SJSA1 (cell line): ENCODE measurements at places on chromosomes 1 and 21. TPM values are rescaled to one million over a fixed set of nuclear protein-coding genes. Genes with fewer than 3 reads are reported as not detected.

DNA sequence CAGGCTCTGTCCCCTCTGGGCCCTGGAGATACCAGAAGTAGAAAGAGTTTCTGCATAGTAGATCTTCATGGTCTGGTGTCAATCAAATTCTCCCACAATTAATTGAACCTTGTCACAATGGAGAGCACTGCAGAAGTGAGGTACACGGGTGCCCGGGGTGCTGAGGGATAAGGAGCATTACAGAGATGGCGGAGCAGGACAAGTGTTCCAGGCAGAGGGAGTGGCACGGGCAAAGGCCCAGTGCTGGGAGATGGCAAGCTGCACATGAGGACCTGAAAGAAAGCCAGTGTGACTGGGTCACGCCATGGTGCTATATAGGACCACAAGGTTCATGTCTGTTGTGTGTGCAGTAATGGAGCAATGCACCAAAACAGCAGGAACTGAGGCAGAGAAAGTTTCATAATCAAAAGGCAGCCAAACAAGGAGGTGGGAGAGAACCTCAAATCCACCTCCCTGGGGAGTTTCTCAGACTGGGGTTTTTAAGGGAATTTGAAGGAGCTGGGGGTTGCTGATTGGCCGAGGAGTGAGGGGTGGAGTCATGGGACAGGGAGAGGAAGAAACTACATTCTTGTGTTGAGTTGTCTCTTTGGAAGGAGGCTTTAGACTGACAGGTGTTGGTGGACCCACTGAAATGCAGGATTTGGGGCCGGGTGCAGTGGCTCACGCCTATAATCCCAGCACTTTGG lies 27.7 kb downstream of the ACOT11 start:
- DNase-seq: no peak

GRCh38 chr1:31715087-31715872 lies 11.5 kb upstream of the COL16A1 start:
- DNase-seq: peak; percentile 98

DNA sequence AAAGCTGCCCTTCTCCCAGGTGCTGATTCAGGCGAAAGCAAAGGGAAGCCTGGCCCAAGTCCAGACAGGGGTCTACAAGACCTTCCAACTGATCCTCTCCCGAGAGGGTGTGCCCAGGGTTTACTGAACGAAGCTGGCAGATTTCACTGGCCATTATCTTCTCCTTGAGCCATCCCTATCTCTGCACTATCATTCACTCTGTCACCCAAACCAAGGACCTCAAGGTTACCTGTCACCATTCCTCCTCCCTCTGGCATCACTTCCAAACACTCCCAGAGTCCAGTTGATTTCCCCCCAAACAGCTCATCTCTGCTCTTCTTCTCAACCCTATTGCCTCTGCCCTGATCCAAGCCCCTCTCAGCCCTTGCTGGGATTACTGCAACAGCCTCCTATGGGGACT lies 4.9 kb downstream of the STK40 start:
- DNase-seq: no peak

GRCh38 chr1:211472724-211473123 lies 19.2 kb downstream of the RD3 start:
- no peak for DNase-seq

The PPP1R8 gene
- 33.5 and 60.0 TPM in 2 replicates for total RNA-seq

The CA6 gene
- total RNA-seq: not detected in 2 replicates

The GSTM1 gene
- 19.0 and 26.8 TPM in 2 replicates for total RNA-seq
